ENCODE measurements at places on chromosomes 4 and X.
A peak's percentile ranks its signal among the peaks of the same experiment; 100 is the strongest.

DNA sequence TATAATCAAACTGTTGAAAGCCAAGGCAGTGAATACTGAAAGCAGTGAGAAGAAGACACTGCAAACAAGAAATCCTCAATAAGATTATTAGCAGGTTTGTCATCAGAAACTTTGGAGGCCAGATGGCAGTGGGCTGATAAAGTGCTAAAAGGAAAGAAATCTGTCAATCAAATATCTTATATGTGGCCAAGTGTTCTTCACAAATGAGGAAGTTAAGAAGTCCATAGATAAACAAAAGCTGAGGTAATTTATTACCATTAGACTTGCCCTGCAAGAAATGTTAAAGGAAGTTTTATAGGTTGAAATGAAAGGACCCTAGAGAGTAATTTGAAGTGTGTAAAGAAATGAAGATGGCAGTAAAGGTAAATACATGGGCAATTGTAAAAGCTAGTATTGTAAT lies 586.6 kb downstream of the RAPGEF2 start:
- DNase-seq, result no peak

- no peak for DNase-seq
These were observed 113.6 kb upstream of the TEX13C start for GRCh38 chrX:125205918-125206665.

DNA sequence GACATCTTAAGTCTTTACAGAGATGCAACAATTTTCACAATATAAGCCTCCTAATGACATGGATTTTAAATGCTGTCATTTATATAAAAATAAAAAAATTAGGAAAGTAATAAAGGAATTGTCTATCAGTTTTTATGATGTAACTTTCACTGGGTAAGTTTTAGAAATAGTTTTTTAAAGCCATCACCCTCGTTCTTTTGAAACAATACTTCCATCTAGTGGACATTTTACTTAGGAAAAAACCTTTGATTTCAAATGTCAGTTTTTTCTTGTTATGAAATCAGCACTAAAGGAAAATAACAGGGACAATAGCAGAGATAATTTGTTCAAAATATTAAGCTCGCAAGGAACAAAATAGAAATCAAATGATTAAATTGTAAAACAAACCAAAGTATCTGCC lies 24.3 kb upstream of the NDNF start:
- DNase-seq, result no peak

DNA sequence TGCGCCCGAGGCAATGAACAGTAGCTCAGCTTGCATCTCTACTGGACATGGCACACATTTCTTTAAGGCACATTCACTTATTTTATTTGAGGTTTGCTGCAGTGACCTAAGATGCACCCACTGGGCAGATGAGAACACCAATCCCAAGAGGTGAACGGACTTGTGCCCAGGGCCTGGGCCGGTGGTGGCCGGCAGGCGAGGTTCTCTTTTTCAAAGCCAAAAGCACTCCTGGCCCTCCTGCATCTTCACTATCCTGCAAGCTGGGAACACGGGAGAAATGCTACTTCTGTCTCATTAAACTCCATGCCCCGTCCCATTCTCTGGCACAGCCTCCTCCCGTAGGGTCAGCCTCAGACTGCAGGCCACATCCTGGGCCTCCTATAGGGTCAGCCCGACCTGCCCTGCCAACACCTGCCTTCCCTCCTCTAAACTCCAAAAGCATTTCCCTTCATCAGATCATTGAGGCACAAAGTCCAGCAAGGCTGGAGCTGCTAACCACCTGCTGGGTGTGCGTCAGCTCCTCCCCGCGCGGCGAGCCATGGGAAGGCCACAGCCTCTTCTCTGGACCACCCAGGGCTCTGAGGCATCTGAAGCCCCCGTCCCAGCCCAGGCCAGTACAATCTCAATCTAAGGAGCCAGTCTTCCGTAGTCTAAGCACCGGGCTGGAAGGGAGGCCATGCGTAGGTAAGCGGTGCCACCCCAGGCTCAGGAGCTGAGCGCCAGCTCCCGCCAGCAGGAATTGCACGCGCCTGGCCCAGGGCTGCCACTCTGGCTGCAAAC lies 166.1 kb downstream of the AFAP1 start:
- no peak for DNase-seq

GRCh38 chr4:119261986-119262385 lies 49.5 kb downstream of the USP53 start:
- no peak for DNase-seq

GRCh38 chr4:38392223-38392855 lies 271.7 kb upstream of the KLF3 start:
- DNase-seq, result no peak

GRCh38 chr4:67899096-67899495 lies 15.3 kb upstream of the TMPRSS11D start:
- DNase-seq, result no peak

- peak; percentile 38 for DNase-seq
These were observed 1.1 kb upstream of the PGRMC2 start for GRCh38 chr4:128288689-128289106.

DNA sequence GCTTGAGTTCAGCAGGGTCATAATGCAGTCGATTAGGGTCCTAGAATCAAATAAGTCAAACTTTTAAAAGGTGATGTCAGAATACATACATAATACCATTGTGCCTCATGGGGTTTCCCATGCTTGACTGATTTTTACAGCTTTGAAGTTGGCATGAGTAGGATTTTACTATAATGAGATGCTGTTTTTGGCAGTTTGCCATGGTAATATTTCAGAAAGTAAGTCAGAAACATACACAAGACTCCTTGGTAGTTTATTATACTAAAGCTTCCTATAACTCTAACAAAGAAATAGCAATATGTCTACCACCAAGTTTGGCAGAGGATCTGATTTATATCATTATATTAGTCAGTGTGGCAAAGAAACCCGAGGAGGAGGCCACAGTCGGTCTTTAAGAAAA lies 45.2 kb downstream of the PHKA2 start:
- DNase-seq, result no peak

DNA sequence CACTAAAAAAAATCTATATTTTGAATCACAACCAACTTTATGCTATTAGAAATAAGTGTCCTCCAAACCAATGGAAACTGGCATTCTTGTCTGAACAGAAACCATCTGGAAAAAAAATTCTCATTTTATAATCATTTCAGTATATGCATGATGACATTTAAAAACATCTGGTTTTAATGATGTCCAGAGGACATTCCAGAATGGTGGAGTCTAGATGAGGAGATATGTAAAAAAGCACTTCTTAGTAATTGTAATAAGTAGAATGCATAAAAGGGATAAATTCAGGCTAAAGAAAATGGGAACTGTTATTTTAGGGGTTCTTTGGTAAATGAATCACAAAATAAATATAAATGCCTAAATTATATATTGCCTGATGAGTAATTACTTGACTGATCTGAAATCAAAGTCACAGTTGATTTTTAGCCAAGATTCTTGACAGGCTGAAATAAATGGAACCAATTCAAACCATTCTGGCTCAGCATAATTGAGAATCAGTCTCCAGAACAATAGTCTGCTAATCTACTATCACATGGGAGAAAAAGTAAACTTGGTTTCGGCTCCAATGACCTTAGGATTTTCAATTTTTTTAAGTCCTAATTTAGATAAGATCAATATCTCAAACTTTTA lies 636.6 kb downstream of the FAT4 start:
- no peak for DNase-seq

GRCh38 chrX:44012484-44013096 lies 39.4 kb upstream of the NDP start:
- DNase-seq, result peak; percentile 59

- no peak for DNase-seq
These were observed 47.7 kb downstream of the HPGD start for GRCh38 chr4:174474457-174475075.

All from stimulated activated naive CD8-positive, alpha-beta T cell treated with anti-CD3 and anti-CD28 coated beads, Interleukin-15, amount 100 ng/mL, for 72 hours (primary cell).